Left kidney (tissue), 8 donors: ENCODE measurements at places on chromosomes 3 and 15. TPM values are rescaled to one million over a fixed set of nuclear protein-coding genes. Genes with fewer than 3 reads are reported as not detected.

DNA sequence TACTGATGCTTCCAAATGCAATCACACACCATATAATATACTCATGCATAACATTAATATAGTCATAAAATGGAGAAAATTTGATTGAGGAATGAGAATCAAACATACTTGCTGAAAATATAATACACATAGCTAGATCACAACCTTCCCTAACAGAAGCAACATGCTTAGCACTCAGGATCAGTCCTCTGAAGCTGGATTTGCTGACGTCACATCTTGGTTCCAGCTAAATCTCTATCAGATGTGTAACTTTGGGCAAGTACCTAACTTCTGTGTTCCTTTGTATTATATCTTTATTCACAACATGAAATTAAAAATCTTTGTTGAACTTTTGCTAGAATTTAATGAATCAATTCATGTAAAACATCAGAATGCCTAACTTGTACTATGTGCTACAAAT is 263.5 kb downstream of the ZNF385D start:
- no peak for DNase-seq

Gene DNAJA4
- polyA plus RNA-seq: 37.6 TPM

GRCh38 chr3:36135863-36136262 is 244.4 kb upstream of the STAC start:
- no peak for DNase-seq

DNA sequence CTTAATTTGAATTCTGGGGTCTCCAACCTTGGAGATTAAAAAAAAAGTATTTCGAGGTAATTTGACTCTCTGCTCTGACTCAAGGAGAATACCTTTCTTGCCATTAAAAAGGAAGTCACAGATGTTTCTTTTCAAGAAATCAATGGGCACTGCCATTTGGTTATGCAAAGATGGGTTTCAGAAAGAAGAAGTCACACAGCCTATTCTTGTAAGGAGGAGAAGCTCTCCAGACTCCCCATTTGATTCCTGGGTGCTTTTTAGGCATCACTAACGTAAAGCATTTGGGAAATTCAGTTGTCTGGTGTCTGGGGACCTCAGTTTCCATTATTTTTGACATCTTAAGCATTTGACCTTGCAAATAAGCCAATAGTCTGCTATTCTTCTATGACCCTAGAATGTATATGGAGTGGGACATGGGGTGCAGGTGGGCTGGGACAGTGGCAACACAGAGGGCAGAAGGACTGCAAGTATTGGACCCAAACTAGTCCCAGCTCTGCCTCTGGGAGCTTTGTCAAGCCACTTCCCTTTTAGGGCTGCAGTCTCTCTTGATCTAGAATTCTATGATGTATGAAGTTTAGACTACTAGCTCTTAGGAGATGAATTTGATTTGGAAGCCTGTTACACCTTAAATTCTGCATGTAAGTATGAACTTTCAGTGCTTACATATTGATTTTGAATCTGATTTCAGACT is 27.8 kb downstream of the IL5RA start:
- no peak for DNase-seq

DNA sequence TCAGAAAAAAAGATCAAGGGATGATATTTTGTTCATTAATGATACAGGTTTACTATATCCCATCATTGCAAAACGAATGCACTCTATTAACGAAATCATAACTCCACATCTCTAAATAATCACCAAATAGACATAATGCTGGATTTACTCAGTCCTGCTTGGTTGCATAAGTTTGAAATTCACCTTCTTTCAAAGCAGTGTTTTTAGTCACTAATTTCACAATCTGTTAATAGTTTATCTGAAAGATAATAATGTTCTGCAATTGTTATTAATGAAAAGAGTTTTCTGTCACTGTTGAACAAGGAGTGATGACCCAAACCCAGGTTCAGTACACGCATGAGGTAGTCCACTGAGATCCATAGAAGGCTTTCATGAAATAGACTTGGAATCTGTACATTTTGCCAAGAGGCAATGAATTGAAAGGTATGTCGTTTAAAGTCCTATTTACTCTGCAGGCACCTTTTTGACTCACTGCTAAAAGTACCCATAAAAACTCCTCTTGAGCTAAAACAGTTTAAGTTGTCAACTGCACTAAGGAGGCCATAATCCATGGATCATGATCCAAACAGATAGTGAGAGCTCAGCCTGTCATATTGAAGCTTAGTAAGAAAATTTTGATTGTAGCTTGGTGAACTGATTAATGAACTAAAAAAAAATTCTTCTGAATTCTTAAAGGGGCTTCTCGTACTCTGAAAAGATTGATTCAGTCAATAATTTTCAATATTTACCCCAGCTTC is 75.6 kb upstream of the MBNL1 start:
- DNase-seq: no peak

- DNase-seq: no peak
Measured at GRCh38 chr3:108755686-108756085, 1.5 kb downstream of the RETNLB start.

GRCh38 chr3:61772456-61772855 is 211.1 kb downstream of the PTPRG start:
- DNase-seq: no peak

- no peak for DNase-seq
Measured at GRCh38 chr3:135532021-135532420, 433.5 kb upstream of the PPP2R3A start.

Gene SLC9C1
- 1.2 TPM for polyA plus RNA-seq

Gene TUSC7
- polyA plus RNA-seq: not detected

GRCh38 chr3:59115364-59116232 is 65.8 kb upstream of the CFAP20DC start:
- no peak for DNase-seq

DNA sequence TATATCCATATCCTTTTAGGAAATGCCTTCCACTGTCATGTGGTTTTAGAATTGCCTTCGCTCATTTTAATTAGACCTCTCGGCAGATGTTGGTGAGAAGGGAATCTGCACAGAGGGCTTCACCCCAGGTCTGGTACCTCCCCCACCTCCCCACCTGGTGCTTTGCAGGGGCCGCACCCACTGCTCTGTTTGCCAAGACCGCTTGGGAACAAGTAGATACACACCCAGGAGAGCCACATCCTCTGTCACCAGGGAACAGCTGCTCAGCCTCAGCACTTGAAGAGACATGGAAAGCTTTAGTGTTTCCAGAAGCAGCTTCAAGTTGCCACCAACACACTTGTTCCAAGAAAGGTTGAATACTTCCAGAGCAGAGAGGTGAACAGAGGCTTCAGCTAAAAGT is 21.8 kb downstream of the LRRC31 start:
- no peak for DNase-seq

GRCh38 chr3:40624189-40624769 is 99.5 kb downstream of the ZNF621 start:
- DNase-seq: no peak

GRCh38 chr15:44081026-44082013 is 113.8 kb downstream of the FRMD5 start:
- DNase-seq: no peak

Gene PRSS50
- polyA plus RNA-seq: 3.2 TPM
